Stimulated activated CD8-positive, alpha-beta memory T cell treated with anti-CD3 and anti-CD28 coated beads, Interleukin-2, amount 100 ng/mL, for 1 hour (primary cell): ENCODE measurements at places on chromosomes 1 and 21.

GRCh38 chr21:31880816-31881215 lies 8.0 kb downstream of the HUNK start:
- DNase-seq, result no peak

- DNase-seq, result no peak
These were observed 6.9 kb upstream of the GPR153 start for GRCh38 chr1:6267686-6268322.

DNA sequence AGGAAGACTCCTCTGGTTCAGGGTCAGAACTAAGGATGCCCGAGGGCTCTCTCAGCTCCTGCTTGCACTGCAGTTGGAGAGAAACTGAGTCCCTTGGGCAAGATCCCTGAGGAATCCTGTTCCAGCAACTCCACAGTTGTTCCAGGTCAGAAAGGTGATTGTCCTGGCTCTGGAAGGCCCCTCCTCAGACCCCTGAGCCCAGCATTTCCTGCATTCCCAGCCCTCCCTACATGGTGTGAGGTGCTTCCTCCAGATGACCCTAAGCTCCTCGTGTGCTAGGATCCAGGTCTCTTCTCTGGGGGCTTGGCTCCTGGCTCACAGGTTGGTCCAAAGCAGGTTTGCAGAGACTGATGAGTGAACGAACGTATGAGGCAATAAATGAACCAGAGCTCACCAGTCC lies 11.5 kb downstream of the LDLRAD1 start:
- DNase-seq, result no peak

- no peak for DNase-seq
These were observed 188.1 kb upstream of the SAMSN1 start for GRCh38 chr21:14734191-14734590.

DNA sequence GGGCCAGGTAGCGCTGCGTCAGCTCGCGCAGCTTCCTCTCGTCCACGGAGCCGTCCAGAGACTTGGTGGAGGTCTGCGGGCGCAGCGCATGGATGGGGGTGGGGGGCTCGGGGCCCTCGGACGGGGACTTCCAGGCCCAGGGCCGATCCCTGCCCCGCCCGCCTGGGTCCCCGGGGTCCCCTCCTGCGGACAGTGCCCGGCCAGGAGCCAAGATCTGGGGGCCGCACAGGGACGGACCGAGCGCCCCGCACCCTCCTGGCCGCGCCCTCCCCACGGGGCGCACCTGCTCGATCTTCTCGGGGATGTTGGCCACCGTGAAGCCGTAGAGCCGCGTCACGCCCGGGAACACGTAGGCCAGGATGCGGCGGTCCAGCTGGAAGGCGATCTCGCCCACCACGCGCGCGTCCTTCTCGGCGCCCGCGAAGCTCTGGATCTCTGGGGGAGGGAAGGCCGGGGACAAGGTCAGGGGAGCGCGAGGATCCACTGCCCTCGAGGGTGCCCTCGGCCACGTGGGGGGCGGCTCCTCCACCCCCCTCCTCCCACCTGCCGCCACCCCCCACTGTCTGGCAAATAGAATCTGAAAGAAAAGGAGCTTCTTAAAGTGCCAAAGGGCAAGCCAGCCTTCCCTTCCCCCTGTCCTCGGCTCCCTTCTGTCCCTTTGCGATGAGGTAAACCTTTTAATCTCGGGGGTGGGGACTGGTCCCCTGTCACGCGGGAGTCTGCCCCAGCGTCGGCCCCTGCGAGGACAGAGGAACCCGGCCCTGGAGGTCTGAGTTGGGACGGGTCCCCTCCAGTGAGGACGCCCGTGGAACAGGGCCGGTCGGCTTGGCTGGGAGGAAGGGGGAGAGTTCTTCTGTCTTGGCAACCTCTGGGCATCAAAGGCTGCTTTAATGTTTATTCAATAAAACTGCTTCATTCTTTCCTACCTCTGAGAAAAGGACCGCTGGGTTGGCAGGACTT lies 6.5 kb upstream of the FTCD start:
- DNase-seq, result no peak

DNA sequence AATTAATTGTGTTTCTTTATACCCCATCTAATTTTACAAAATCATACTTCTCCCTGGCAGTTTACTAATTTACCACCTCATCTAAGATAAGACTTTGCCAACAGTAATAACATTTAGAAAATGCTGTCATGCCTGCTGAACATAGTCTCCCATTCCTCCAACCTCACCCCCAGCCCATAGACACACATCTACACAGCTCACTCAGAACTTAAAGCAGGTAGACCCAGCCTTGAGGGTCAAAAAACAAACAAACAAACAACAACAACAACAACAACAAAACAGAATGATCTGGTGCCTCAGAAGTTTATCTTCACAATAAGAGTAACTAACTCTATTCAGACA lies 94.0 kb downstream of the ZC3H11B start:
- DNase-seq, result no peak

- no peak for DNase-seq
These were observed 285.7 kb downstream of the TM2D1 start for GRCh38 chr1:61439234-61439633.

GRCh38 chr1:198935306-198935921 lies 296.6 kb downstream of the PTPRC start:
- no peak for DNase-seq

- no peak for DNase-seq
These were observed 80.6 kb upstream of the LAMC2 start for GRCh38 chr1:183105449-183105848.

DNA sequence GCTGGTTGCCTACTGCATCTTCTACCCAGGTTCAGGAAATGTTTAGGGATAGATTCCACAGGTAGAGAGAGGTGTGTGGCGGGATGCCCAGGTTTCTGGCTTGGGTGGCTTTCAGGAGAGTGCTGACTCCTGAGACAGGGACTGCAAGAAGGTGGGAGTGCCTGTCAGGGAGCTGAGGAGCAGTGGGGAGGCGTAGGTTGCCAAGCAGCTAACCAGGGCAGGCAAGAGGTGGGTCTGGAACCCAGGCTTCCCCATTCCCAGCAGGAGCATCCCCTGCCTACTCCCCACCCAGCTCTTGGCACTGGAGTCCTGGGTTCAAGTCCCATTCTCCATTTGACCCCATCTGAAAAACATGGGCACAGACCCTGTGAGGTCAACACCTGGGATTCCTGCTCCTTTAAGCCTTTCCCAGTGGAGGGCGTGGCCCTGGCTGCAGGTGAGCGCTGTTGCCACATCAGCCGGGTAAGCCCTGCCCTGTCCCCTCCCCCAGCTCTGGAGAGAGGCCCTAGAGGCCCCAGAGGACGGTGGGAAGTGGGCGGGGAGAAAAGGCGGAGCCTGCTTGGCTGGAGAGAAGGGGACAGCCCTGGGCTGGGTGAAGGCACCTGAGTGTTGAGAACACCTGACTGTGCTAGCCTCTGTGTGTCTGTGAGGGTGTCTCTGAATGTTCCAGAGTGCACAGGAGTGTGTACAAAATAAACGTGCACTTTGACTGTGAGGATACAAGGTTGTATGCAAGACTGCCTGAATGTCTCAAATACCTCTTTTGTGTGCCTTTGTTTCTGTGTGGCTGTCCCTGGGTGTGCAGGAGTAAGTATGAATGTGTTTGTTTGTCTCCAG lies 14.0 kb upstream of the SYNC start:
- no peak for DNase-seq

DNA sequence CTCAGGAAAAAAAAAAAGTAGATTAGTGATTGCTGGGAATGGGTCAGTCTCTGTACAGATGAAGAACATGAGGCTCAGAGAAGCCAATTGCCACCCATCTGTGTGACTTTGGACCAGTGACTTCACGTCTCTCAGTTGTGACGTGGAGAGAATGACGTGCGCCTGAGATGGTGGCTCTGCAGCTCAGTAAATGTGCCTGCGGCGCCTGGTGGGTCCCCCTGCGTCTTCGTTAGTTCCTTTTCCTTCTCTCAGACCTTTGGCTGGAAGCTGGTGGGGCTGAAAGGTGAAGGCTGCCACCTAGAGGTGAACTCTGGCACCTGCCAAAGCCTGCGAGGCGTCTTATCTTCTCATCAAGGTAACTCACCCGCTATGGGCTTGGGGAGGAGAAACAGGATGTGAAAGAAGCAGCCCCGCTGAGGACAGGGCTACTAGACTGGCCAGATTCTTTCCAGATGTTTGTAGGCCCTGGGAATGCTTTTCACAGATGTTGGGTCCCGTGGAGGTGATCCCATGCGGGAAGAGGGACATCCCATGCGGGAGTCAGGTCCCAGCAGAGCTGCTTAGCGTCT lies 8.7 kb upstream of the E2F2 start:
- DNase-seq, result peak; percentile 81

- no peak for DNase-seq
These were observed 532 bp downstream of the RALGPS2 start for GRCh38 chr1:178725466-178726086.

DNA sequence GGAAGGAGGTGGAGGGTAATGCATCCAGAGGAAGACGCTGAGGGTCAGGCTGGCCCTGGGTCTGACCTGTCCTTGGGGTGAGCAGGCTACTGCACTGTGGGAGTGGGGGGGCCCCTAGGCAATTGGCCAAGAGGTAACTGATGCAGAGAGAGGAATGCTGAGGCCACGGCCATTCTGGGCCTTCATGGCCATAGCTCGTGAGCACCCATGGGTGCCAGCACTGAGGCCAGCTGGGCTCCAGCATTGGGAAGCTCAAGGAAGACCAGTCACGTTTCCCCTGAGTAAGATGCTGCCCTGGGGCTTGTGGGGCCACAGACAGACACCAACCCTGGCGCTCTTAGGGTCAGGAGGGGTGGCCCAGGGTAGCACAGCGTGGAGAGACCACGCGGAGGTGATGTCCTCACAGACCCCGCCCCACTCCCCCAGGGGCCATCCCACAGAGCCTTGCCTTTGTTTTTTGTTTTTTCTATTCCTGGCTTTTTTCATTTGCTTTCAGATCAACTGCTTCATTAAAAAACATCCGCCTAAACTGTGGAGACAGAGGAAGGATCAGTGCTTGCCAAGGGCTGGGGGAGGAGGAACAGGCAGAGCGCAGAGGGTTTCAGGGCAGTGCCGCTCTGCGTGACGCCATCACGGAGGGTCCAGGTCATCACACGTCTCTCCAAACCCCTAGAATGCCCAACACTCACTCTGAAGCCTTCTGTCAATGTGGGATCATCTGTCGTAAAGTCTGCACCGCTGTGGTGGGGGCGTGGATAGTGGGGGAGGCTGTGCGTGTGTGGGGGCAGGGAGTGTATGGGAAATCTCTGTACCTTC lies 61.1 kb downstream of the SIK1 start:
- DNase-seq, result no peak

GRCh38 chr1:231155808-231156207 lies 6.0 kb upstream of the TRIM67 start:
- no peak for DNase-seq
